Anterior cingulate cortex (tissue), 58 donors: ENCODE measurements at places on chromosomes 3 and 15.

- no peak for DNase-seq
Observed at GRCh38 chr3:119125342-119125741, 20.6 kb upstream of the TEX55 start.

DNA sequence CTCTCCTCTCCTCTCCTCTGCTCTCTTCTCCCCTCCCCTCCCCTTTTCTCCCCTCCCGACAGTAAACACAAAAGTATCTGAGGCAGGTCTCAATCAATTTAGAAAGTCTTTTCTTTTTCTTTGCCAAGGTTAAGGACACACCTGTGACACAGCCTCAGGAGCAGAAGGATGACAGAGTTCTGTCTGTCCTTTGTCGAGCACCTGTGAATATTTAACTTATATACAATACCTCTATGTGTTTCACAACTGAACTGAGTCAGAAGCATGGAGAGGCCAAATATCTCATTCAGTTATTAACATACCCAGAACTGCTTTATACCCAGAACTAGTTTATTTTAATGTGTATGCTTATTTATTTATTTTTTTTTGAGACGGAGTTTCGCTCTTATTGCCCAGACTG, 81.1 kb upstream of the ROBO1 start:
- DNase-seq: no peak

- no peak for DNase-seq
Observed at GRCh38 chr3:14317057-14317553, 85.3 kb upstream of the SLC6A6 start.

GRCh38 chr3:177647341-177647740, 450.1 kb upstream of the TBL1XR1 start:
- DNase-seq: no peak

DNA sequence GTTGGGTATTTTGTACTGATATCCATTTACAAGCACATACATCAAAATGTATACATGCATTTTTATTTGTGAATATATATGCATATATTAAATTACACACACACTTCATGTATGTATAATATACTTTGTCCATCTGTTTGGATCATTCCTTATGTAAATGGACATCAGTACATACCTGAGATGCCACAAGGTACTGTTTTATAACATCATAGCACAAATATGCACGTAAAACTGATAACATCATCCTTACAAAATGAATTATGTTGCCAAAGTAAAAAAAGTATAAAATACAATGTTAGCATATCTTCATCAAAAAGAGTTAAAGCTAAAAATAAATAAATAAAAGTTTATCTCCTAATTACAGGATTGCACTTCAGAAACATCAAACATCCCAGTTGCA, 634.8 kb upstream of the UBE2E2 start:
- DNase-seq: no peak

DNA sequence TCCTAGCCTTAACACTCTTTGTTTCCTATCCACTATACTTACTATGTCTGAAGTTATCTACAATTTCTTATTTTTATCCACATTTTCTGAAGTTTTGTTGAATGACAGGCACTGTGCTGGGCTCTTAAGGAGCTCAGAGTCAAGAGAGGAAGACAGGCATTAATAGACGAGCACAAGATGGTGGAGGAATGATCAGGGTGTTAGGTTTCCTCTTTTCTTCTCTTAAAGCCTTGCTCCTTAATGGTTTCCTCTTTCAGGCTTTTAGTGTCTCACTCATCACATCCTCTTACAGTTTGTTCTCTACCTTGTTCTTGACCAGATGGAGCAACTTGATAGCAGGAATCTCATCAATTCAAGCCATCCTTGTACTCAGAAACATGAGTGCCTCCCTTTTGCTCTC, 52.9 kb upstream of the BCL6 start:
- DNase-seq: no peak

- DNase-seq: no peak
Observed at GRCh38 chr15:95416576-95416975, 913.9 kb upstream of the NR2F2 start.

DNA sequence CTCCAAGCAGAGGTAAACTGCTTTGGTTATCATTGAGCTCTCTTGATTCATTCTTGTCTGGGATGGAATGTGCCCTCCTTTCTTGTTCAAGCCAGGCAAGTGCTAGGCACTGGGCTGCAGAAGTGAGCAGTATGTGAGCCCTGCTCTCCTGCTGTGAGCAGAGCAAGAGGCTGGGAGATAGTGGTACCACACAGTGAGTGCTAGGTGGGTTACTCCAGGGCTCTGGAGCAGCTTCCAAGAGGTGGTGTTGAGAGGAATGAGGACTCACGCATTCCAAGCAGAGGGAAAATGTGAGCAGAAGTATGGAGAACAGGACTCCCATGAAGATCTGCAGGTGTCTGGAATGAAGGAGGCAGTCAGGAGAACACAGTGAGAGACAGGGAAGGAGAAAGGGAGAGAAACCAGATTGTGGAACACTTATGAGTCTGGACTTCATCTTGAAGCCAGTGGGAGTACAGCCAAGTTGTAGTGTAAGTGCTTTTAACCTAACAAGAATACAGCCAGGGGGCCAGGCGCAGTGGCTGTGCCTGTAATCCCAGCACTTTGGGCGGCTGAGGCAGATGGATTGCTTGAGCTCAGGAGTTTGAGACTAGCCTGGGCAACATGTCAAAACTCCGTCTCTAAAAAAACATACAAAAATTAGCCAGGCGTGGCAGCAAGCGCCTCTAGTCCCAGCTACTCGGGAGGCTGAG, 199.9 kb upstream of the CTDSPL start:
- no peak for DNase-seq

GRCh38 chr3:177245250-177245649, 48.0 kb upstream of the TBL1XR1 start:
- DNase-seq: no peak

- DNase-seq: peak; percentile 17
Observed at GRCh38 chr3:26657348-26657976, 34.9 kb downstream of the LRRC3B start.

DNA sequence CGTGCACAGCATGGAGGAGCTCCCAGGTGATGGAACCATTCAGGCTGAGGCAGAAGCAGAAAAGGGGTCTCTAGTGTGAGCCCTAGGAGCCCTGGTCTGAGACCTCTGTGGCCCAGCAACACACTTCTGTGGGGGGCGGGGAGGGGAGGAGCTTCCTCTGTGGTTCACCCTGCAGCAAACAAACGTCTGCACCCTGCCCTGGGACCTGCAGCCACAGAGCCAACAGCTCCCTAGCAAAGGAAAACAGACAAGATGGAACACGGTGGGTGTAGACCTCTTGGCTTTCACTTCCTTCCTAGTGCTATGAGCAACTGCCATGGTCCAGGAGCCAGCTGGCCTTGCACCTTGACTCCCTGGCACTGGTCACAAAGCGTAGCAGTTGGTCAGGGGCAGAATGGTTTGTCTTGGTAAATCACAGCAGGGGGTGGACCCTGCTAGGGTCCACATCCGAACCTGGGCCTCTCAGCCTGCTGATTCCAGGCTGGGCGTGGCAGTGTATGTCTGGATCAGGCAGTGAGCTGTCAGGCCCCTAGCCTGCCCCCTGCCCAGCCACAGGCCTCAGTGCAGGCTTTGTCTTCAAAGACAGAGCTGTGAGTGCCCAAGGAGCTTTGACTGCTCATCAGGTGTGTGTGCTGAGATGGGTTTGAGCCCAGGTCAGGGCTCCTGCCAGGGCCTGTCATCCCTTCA, 6.7 kb downstream of the AMIGO3 start:
- DNase-seq: no peak

DNA sequence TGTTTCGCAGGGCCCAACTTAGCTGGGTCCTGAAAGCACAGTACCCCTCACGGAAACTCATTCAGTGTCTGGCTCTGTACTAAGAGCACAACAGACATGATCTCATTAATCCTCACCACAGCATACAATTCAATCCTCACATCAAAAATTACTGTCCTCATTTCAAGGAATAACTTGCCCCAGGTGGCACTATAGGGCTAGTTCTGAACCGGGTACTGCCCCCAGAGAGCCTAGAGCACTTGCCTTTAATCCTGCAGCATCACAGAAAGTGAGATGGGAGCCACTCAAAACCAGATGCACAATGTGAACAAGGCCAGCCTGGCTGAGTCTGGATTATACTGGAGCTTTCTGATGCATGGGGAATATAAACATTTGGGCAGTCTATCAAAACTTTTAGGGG, 122.6 kb downstream of the OSBPL10 start:
- DNase-seq: no peak

GRCh38 chr3:12751571-12751970, 7.5 kb downstream of the TMEM40 start:
- no peak for DNase-seq

GRCh38 chr15:50767332-50767861, 1.9 kb upstream of the SPPL2A start:
- DNase-seq: no peak

DNA sequence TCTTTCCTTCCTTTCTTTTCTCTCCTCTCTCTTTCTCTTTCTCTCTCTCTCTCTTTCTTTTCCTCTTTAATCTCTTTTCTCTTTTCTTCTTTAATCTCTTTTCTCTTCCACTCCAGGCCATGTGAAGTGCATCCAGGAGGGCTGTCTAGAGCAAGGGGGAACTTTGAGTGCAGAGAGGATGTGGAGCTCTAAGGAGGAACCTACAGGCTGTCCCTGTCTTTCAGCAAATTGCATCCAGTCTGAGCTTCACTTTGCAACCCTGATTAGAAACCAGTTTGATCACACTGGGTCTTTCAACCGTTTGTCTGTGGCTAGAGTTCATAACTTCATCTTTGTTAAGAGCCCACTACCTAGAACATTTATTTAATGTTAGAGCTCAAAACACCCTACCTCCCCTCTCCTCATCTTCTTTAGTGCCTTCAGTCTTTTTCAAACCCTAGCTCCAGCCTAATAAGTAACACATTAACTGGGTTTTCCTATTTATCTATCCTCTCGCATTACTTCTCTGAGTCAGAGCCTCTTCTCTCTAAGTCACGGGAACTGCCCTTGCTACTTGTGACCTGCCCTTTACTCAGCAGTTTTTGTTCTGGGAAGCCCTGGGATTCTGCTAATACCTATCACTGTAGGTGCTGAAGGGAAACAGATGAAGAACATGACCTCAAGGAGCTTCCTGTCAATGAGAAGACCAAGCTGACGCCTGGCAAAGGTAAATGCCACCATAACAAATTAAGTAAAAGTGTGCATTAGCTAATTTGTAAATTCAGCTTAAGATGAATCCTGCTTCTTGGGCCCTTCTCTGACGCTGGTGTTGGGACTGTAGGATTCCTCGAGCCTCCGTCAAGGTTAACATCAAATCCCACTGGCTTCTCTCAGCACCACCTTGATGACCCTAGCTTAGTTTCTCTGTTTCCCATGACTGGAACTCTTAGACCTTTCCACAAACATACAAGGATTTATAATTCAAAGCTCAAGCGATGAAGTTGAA, at the start of gene GCNT3:
Gene GCNT3 (plus strand): TSS at position 508 of the 985 bp plus-strand sequence. CDS start 6,456 bp downstream, outside the sequence.
- DNase-seq: no peak

DNA sequence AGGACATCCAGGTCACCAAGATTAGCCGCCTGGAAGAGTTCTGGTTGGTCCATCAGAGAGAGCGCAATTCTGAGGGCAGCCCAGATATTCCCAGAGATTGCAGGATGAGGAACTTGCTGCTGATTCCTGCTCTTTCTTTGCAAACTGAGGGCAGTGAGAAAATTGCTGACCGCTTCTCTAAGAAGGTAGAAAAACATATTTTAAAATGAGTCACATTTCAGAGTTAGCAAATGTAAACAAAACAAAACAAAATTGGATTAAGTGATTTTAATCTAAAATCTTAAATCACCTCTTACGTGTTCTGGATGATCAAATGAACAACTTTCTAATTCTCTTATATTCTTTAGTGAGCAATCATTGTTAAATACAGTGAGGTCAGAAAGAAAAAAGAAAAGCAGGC, 149.0 kb downstream of the USP13 start:
- DNase-seq: no peak

DNA sequence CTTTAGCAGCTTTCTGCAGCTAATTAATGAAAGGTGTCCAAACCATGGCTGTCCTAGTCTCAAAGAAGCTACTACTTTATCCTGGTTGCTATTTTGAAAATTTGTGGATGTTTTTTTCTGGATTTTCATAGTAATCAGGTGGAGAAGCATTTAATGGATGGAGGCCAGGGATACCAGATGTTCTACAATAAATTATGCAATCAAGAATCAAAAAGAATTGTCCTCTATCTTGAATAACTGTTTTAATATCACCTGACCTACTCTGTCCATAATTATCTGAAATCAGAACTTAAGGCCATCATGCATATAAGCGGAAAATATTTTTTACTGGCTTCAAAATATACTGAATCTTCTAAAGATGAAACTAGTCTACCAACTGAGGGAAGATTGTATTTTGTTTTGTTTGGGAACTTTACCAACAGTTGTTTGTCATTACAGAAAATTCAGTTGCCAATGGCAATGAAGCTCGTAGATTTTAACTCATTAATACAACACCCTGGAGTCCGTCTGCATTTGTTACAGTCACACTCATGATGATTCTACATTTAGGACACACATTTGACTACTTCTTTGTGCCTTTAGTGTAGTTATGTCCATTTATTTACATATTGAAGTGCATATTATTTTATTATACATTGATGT, 762.3 kb upstream of the GRM7 start:
- no peak for DNase-seq
